CD4-positive, alpha-beta T cell treated with Interleukin-12 subunit alpha and Interleukin-12 subunit beta, for 1 hour (primary cell): ENCODE measurements at places on chromosomes 4 and X.

DNA sequence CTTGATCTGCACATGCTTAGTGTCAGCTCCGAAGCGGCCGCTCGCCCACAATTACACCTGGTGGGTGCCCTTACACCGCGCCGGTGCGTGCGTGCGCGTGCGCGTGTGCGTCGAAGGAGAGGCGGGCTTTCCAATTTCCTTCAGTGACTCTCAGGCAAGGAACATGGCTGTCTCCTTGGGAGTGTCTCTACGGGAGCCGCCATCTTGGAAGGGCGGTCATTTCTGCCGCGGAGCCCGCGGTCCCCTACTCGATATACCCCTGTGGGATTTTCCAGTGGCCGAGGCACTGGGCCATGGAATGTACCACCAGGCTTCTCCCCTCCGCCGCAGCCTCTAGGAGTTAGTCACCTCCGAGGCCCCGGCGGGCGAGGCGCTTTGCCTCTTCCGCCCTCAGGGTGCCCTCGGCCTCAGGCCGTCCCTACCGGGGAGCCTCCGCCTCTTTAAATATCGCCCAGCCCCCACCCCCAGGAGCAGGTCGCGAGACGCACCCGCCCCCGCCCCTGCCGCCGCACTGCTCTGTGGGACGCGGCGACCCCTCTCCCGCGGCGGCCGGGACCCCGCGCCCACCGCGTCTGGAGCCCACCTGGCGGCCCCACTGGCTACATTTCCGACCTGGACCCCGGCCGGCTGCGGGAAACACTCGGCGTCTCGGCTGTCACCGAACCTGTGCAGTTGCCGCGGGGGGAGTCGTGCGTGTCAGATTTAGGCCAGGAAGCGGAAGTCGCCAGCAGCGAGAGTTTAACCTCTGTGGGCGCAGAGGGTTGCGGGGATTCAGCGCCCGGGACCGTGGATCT lies at the start of gene ZNF41:
ZNF41 (minus strand) TSS at position 711 of the 794 bp plus-strand sequence. CDS start 15,741 bp downstream, outside the sequence.
- peak; percentile 87 for DNase-seq

- DNase-seq, result no peak
Measured at GRCh38 chr4:26491449-26492170, 1.3 kb upstream of the CCKAR start.

GRCh38 chrX:34300871-34301270 lies 168.8 kb upstream of the FAM47A start:
- no peak for DNase-seq

GRCh38 chr4:26466578-26467270 lies 23.6 kb downstream of the CCKAR start:
- no peak for DNase-seq

GRCh38 chrX:24395775-24396174 lies 35.3 kb downstream of the SUPT20HL1 start:
- DNase-seq, result peak; percentile 74

- DNase-seq, result no peak
Measured at GRCh38 chrX:143635915-143636314, at the start of gene SLITRK4. SLITRK4 (minus strand) TSS chrX:143636101; CDS start chrX:143631108, 4,993 bp downstream.

DNA sequence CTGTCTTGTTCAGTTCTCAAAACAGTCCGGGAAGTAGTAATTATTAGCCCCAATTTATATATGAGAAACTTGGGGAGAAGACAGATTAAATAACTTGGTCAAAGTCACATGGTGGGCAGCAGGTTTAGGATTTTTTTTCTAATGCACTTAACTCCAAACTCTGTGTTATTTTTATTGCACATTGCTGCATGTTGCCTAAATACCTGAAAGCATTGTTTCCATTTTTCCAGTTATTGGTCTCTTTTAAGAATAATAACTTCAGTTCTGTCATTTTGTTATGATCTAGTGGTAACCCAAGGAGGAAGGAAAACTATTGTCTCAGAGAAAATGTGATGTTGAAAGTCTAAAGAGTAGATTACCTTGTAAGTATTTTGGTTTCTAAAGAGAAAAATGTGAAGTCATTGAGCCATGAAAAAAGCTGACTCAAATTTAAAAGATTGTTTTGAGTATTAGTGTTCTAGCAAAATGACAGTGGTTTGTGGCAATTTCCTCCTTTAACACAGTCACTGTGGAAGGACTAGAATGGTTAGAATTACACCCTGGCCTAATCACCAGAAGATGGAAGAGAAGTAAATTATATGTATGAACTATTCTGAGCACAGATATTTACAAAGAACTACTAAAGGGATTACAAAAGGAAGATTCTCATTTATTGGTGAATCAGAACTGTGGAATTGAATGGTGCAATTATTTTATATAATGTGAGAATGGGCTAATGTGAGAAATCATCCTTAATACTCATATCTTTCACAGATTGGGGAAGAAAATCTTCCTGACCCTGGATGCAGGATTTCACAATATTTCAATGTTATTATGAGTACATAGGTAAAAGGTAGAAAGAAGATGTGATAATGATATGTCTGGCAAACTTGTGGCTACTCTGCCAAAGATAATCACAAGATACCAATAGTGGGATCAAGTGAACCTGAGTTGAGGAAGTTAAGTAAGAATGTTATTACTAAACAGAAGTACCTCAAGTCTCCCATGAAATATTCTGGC lies 21.7 kb upstream of the CXCL8 start:
- DNase-seq, result no peak

- DNase-seq, result no peak
Measured at GRCh38 chrX:16855363-16856075, 14.6 kb downstream of the RBBP7 start.

DNA sequence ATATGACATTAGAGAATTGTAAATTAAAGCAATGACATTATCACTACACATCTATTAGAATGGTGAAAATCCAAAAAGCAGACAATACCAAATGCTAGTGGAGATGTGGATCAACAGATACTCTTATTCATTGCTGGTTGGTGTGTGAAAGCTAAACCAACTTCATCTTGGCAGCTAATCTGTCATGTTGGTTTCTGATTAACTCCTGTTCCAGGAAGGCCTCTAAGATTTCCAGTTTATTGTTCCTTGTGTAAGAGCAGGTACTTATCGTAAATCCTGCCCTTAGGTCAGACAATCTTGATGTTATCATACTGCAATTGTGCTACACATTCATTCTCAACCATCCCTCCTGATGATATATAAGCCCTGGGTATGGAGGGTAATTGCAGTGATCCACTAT lies 809.0 kb upstream of the DIAPH2 start:
- no peak for DNase-seq

GRCh38 chr4:116636917-116637316 lies 448.5 kb downstream of the TRAM1L1 start:
- DNase-seq, result no peak

- no peak for DNase-seq
Measured at GRCh38 chrX:17078031-17078720, 131.7 kb downstream of the REPS2 start.

- DNase-seq, result no peak
Measured at GRCh38 chrX:139724626-139725025, 16.7 kb upstream of the MCF2 start.

- DNase-seq, result no peak
Measured at GRCh38 chr4:4420421-4420820, 33.5 kb downstream of the NSG1 start.

- DNase-seq, result no peak
Measured at GRCh38 chr4:107999932-108000539, 10.3 kb downstream of the HADH start.

GRCh38 chrX:41377624-41378023 lies 43.7 kb downstream of the DDX3X start:
- DNase-seq, result no peak

GRCh38 chrX:36445566-36445965 lies 526.0 kb downstream of the CFAP47 start:
- DNase-seq, result no peak

- no peak for DNase-seq
Measured at GRCh38 chrX:129323115-129323514, 200.2 kb downstream of the SMARCA1 start.

DNA sequence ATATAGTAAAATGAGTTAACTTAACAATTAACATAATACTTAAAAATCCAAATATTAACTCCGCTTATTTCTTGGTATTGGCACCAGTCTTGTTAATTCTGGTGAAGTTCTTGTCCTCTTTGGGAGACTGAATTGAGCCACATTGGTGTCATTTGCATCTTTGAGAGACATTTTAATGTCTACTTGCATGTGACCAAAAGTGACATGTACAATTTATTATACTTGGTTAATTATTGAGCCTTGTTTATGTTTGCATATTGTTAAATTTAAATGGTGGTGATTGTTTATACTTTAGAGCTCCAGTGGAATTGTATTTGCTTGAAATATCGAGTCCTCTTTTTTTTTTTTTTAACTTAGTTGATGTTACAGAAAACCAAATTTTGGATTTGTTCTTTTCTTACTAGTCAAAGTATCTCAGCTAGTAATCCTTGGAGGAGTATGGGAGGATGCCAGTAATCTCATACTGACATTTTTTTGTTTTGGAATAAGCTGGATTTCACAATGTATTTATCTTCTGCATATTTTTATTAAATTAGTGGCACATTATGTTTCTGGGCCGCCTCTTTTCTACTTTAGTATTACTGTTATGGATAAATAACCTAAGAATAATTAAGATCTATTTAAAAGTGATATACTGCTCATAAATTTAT lies 3.9 kb downstream of the SPCS3 start:
- no peak for DNase-seq

DNA sequence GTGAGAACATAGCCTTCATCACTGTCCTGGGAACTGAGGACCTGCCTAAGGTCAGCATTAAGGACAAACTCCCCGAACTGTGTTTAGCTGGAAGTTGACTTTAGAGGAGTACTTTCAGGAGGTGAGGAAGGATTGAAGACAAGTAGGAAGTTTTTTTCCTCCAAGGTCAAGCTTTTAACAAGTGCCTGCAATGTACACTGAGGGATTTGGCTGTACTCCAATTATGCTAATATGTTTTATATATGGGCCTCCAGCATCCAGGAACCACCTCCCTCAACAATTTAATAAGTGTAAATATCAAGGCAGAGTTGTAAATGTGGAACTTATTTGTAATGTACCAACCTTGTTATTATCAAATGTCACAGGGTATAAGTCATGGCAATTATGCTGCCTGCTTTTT lies 726.2 kb downstream of the RPA4 start:
- no peak for DNase-seq

DNA sequence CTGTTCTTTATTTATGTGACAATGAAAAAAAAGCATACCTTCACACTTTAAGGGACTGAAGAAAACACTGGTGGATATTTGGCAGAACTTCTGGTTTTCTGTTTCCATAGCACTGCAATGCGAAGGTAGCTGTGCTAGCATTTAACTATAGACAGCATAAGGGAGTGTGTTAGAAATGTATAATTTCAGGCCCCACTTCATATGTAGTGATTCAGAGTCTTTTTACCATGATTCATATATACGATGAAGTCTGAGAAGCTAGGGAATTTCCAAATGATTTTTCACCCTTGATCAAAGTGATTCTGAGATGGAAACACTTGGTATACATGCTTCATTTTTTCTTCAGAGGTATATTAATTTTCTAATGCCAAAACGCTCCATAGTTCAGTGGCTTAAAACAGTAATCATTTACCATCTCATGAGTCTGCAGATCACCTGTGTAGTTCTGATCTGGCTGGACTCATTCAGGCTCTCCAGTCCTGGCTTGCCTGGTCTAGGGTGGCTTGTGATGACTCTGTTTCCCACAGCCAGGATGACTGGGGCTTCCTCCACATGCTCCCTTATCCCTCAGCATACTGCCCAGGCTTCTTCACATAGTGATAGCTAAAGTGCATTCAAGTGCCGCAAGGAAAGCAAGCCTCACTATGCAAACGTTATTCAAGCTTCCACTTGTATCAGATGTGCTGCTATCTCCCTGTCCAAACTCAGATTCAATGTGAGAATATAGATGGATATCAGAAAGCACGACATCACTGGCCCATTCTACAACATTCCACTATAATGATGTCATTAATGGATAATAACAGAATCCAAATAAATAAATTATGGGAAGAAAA lies 790.1 kb downstream of the TECRL start:
- DNase-seq, result no peak

- DNase-seq, result no peak
Measured at GRCh38 chrX:150902434-150903109, 4.1 kb upstream of the CD99L2 start.

DNA sequence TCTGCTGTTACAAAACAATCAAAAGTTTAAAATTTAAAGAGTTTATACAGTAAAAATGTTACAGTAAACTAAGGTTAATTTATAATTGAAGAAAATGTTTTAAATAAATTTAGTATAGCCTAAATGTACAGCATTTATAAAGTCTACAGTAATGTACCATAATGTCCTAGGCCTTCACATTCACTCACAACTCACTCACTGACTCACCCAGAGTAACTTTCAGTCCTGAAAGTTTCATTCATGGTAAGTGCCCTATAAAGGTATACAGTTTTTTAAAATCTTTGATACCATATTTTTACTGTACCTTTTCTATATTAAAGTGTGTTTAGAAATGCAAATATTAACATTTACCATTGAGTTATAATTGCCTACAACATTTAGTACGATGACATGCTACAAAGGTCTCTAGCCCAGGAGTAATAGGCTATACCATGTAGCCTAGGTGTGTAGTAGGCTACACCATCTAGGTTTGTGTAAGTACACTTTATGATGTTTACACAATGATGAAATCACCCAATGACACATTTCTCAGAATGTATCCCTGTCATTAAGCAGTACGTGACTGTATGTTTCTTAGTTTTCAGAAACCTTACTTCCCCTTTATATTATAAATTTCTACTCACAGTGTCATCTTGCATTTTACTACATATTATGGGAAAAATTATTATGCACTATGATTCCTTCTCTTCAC lies 320.8 kb downstream of the ADAM29 start:
- DNase-seq, result no peak

- no peak for DNase-seq
Measured at GRCh38 chr4:184313702-184314659, 96.3 kb upstream of the ENPP6 start.

DNA sequence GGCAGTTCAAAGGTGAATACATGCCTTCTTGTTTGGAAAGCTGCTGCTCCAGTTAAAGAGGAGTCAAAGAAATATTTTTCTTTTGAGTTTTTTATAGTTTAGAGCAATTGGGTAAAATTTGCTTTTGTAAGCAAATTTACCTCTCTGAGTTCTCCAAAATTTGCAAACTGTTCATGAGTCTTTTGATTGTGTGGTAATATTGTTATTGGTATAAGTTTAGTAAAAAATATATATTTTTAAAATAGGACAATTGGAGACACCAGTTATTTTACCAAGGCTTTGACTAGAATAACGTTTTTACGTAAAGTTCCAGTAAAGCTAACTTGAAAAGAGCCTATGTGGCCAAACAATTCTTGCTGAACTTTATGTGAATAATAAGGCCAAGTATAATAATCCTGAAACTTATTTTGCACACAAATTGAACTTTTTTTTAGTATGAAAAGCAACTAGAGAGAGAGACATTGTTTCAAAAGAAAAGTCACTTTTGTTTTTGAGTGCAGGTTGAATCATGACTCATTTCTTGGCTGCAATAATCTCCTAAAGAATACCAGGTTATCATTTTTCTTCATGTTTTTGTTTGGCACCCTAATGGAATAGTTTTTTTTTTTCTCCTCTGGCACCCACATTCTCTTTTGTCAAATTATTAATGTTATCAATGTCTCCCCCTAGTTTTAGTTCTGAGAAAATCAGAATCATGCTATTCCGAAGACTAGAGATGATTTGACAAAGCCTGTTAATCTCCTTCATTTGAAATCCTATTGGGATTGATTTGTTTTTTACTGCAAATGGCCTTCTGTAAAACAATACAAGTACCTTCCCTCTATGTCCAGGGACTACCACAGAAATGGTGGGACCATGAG lies 57.1 kb downstream of the UGT2B10 start:
- no peak for DNase-seq
